ENCODE measurements at places on chromosomes 13 and 19.

DNA sequence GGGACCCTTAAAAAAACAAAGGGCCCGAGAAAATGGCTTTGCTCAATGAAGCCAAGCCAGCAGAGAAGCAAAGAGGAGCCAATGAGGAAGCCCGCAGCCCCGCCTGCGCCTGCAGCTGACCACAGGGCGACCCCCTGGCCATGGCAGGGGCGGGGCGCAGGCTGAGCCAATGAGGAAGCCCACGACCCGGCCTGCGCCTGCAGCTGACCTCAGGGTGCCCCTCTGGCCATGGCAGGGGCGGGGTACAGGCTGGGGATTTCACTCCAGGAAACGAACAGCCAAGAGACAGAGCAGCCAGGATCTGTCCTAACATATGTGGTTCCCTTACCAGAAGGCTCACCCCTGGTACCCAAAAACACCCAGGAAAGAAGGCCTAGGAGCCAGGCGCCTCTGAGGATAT is 101.4 kb downstream of the STK24 start:
- no peak for DNase-seq

- DNase-seq, result no peak
Measured at GRCh38 chr19:2398735-2399305, 28.6 kb downstream of the TIMM13 start.

DNA sequence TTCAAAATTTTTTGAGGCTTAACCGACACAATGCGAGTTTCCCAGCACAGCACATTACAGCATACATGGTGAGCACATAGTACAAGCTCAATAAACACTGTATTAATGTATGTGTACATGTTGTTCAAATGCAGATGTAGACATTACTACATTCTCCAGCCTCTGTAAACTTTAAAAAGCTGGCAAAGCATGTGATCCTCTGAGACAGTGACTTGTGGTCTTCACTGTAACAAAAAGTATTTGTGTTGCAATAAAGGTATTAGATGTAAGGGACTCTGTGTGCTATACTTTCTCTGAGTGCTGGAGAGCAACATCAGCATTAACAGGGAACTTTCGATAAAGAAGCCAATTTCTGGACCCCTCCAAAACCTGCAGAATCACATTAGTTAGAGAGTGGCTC is 46.4 kb upstream of the ZNF254 start:
- DNase-seq, result no peak

DNA sequence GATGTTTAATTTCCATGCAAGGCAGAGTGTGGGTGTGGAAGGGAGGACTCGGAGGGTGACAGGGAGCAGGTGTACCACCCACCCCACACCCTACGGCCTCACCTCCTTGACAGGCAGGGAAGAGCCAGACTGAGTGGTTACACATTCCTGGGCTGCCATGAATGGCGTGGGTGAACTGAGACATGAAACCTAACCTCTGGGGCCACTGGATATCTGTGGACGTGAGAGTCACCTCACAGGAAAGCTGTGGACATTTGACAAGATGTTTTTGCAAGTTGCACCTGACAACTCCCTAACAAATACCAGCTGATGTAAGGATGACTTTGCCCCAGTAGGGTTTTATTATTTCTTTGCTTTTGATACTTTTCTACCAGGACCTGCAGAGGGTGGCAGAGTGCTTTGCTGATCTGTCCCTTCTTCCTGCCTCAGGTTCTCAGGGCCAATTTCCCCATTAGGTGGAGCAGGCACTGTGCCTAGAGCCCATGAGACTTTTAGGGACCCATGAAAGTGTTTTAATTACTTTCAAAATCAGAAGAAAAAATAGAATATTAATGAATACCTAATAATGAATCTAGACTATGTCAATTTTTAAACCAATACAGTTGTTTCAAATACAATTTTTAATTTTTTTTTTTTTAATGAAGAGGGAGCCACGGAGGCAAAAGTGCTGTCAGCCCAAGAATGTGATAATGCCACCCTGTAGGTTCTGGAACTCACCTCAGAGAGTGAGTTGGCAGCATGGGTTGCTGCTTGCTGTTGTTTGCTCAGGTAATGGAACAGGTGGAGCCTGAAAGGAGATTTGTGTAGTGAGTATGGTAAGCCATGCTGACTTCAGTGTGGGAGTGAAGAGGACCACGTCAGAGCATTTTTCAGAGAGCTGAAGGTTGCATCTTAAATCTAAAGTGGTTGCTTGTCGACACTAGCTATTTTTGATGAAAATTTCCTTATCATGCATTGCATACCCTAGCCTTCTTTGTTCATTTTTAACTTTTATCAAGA is 58.0 kb upstream of the CYSLTR2 start:
- peak; percentile 52 for DNase-seq

DNA sequence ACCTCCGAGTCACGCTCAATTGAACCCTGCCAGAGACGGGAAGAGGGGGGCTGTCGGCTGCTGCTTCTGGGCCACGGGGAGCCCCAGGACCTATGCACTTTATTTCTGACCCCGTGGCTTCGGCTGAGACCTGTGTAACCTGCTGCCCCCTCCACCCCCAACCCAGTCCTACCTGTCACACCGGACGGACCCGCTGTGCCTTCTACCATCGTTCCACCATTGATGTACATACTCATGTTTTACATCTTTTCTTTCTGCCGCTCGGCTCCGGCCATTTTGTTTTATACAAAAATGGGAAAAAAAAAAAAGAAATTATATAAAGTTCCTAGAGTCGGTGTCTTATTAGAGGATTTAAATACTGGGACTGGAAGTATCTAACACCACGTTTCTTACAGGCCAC is 11.7 kb downstream of the TRIP10 start:
- no peak for DNase-seq

DNA sequence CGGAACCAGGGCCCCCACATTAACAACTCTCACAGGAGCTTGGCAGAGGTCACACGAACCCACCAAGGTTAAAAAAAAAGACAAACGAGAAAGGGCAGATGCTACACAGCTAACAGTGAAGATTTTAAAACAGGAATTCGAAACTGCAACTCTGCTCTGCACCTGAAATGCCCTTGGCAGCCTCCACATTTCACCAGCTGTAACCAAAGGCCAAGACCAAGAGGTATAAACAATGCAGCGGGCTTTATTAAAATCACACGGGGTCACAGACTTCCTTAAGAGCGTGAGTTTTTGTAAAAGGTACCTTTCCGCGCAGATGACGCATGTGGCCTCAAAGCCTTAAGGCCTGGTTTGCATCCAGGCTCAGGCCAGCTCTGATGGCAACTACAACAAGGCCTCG is 88.2 kb downstream of the STK24 start:
- no peak for DNase-seq

DNA sequence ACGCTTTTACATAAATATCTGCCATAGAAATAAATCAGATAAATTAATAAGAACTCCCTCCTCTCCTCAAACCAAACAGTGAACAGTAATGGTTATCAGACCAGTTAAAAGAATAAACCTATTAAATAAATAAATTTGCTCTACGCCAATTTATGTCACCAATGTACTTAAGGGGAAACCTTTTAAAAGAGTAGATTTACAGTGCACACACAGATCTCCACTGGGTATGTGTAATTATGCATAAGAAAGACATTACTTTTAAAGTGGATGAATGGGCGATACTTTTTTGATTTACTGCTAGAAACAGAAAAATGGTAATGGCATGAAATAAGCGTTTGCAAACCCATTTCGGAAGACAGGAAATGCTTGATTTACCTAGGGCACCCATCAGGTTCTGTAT is 34.9 kb upstream of the C19orf12 start:
- DNase-seq, result no peak

DNA sequence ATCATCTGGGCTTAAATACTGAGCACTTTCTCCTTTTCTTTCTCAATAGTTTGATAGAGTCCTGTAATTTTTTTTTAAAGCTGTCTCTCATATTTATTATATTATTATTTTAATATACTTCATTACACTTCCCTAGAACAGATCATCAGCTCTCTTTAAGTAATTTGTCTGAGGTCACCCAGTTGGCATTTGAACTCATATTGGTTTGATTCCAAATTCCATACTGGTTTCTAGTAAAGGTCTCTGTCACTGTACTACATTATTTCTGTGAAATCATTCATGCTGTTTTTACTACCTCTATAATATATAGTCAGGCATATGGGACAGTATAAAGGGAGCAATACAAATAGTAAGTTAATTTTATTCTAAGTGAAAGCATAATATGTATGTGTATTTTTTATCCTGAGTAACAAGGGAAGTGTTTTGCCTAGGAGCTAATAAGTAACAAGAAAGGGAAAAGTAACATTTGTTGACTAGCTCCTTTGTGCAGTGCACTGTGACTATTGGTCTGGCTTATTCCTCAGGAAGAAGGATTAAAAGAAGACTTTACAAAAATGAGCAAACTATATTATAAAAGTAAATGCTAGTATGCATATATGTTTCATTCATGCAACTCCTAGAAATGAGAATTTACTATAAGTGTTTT is 14.3 kb downstream of the LPAR6 start:
- DNase-seq, result no peak

- DNase-seq, result no peak
Measured at GRCh38 chr13:48561466-48562235, 28.8 kb upstream of the RCBTB2 start.

GRCh38 chr19:34088292-34088691 is 84.0 kb upstream of the LSM14A start:
- no peak for DNase-seq

GRCh38 chr13:109548374-109548773 is 238.0 kb downstream of the IRS2 start:
- no peak for DNase-seq

GRCh38 chr19:30202060-30202600 is 170.1 kb upstream of the ZNF536 start:
- no peak for DNase-seq

- no peak for DNase-seq
Measured at GRCh38 chr19:15154002-15154612, 46.7 kb downstream of the NOTCH3 start.

DNA sequence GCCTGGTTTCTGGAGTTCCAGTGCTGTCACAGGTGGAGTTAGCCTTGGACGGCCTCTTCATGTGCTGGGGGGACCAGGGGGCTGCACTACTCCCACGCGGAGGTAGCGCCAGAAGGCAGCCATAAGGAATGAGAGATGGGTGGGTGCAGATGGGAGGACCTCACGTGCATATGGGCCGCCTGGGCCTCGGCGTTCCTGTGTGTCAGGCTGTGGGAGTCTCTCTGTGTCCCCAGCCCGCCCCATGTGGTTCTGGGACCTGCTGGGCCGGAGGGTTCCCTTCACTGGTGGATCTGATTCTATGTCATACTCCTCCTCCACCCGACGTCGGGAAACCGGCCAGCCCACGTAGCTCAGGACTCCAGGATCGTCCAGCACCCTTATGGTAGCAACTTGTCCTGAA is 149.0 kb upstream of the SOX1 start:
- no peak for DNase-seq

- no peak for DNase-seq
Measured at GRCh38 chr13:93771227-93771626, 544.6 kb downstream of the GPC6 start.

DNA sequence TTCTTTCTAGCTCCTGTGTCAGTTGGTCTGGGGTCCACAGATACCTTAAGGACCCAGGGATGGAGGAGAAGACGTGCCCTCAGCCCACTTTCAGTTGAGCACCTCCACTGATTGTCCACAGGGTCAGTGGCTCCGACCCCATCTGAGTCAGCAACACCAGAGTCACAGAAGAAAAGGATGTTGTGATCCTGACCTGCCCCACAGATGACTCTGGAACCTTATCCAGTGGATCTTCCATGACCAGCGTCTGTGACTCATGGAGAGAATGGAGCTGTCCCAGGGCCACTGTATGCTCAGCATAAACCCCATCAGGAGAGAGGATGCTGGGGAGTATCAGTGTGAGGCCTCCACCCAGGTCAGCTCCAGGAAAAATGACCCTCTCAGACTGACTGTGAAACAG is 22.0 kb downstream of the CEACAM4 start:
- DNase-seq, result no peak

DNA sequence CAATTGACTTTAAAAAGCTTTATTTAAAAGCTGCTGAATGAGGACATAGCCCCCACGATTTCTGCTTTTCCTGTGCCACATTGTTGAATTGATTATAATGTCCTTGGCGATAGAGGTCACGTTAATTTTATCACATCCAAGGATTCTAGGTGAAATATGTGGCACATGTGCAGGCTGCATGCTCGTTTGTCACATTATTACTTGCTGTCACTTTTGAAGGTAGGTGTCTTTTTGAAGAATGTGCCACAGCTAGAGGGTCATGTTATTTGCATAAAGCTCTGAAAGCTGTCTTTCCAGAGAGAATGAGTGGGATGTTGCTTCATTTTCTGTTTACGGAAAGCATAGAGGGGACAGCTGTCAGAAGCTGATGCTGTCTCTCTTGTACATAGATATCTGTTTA is 927.6 kb upstream of the ATXN8OS start:
- no peak for DNase-seq

GRCh38 chr13:73198991-73199411 is 140.2 kb downstream of the KLF5 start:
- DNase-seq, result no peak

DNA sequence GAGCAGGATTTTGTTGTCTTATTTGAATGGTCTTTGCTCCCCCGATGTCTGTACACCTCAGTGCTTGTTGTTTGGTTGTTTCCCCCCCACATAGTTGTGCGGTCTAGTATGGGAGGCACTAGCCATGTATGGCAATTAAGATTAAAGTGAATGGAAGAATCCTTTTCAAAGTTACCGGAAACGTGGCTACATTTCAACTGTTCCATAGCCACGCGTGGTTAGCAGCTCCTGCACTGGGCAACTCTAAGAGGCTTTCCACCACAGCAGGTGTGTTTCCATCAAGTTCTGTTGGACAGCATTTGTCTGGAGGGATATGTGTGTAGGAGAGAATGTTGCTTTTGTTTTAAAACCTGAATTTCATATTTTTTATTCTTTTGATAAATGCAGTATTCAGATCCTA is 247.3 kb downstream of the GGACT start:
- DNase-seq, result no peak

GRCh38 chr19:49549045-49549444 is 21.2 kb downstream of the RCN3 start:
- no peak for DNase-seq

- no peak for DNase-seq
Measured at GRCh38 chr13:107251341-107251740, 683.4 kb upstream of the ARGLU1 start.

DNA sequence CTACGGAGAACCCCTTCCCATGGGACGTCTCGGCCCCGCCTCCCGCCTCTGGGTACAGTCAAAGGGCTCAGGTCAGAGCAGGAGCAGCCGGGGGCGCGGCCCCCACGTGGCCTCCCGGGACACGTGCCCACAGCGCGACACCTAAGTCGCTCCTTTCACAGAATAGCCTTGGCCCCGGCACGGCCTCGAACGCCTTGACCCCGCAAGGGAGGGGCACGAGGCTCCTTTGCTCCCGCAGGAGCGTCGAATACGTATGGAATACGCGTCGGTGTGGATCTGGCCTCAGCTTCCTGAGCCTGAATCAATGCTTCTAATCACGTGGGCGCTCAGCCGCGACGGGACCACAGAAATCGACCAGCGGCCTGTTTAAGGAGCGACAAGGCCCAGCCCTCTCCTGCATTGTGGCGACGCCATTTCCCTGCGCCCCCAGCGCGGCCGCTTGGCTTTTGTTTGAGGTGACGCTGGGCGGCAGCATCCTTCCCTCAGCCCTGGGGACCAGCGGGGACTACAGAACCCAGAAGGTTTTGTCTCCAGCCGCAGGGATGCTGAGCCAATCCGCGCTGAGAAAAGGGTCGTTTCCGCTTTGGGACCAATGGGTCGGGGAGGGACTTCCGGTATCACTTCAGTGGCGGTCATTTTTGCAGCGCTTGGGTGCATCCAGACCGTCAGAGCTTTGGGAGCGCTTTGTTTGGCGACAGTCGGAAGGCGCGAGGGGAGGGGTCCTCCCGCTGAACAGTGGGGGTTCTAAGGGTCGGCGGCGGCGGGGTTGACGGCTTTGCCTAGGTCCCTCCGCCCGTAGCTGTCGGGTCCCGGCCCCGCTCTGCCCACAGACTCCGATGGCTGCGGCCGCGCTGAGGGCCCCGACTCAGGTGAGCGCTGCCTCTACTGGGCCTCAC is at the start of gene ZIK1:
Gene ZIK1, plus strand, starts transcription at position 625 of the 896 bp plus-strand sequence. Its CDS starts 212 bp downstream, at position 837.
- peak; percentile 84 for DNase-seq

Measured in activated CD4-positive, alpha-beta T cell treated with anti-CD3 and anti-CD28 coated beads, Interleukin-2, amount 50 U/mL, for 24 hours (primary cell).